ENCODE measurements at places on chromosomes 3 and 15.

DNA sequence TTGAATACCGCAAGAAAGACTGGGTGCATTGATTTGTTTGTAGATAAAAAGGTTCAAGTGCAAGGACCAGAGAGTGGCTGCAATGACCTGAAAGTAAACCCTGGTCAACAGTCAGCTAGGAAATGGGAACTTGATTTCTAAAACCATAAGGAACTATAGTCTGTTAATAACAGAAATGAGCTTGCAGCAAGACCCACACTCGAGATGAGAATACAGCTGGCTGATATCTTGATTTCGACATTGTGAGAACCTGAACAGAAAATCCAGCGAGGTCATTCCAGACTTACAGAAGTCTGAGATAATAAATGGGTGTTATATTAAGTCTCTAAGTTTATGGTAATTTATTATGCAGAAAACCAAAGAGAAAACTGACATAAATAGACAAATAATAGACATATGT, 177.3 kb downstream of the NFKBIZ start:
- DNase-seq = no peak

- no peak for DNase-seq
Measured at GRCh38 chr3:21226086-21226485, 524.9 kb downstream of the ZNF385D start.

DNA sequence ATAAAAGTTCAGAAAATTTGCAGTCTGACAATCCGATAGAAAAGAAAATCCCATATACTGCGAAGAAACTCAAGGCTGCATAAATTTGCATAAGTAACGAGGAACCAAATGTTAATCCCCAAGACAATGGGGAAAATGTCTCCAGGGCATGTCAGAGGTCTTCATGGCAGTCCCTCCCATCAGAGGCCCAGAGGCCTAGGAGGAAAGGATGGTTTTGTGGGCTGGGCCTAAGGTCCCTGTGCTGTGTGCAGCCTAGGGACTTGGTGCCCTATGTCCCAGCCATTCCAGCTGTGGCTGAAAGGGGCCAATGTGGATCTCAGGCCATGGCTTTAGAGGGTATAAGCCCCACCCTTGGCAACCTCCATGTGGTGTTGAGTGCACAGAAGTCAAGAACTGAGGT, 21.3 kb upstream of the CCR4 start:
- DNase-seq = no peak

GRCh38 chr3:66021731-66022131, 17.0 kb downstream of the MAGI1 start:
- peak; percentile 4 for DNase-seq

DNA sequence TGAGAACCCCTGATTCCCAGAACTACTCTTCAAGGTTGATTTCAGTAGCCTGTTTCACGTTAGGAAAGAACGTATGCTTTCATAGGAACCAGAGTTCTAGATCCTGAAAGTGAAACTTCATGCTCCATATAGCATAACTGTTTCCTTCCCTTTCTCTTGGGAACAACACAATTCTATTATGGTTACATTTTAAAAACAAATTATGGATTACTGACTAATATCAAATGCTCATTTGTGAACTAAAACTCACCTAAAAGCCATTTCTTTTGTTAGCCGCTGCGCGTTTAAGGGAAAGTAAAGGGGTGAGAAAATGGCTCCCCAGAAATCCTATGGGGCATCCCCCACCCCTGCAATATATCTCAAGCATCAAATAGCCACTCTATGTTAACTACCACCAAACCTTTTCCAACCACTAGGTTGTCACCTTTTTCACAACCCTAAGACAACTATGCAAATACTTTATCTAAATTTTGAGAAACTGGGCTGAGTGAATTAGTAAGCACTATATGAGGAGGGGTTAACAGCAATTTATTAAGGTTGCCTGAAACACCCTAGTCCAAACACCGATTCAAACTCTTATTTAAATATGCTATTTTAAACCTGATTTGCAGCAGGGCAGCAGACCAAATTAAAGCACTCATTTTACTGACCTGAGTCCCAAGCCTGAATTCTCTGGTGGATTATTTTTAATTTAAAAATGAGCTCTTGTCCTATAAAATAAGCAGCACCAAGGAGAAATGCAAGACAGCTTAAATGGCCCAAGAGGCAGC, 2.4 kb downstream of the SIAH2 start:
- no peak for DNase-seq

DNA sequence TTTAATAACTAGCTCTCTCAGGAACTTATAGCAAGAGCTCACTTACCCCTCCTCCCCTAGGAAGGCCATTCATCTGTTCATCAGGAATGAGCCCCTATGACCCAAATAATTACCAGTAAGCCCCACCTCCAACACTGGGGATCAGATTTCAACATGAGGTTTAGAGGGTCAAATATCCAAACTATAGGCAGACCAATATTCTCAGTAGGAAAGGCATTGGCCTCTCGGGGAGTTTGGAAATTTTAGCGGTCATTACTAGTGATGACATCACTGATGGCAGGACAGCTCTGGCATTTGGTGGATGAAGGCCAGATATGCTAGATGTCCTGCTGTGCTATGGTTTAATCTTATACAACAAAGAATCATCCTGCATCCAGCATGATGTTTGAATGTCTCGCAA, 15.2 kb upstream of the CD47 start:
- peak; percentile 25 for DNase-seq

- DNase-seq = no peak
Measured at GRCh38 chr3:114642951-114643741, 349.3 kb downstream of the TIGIT start.

DNA sequence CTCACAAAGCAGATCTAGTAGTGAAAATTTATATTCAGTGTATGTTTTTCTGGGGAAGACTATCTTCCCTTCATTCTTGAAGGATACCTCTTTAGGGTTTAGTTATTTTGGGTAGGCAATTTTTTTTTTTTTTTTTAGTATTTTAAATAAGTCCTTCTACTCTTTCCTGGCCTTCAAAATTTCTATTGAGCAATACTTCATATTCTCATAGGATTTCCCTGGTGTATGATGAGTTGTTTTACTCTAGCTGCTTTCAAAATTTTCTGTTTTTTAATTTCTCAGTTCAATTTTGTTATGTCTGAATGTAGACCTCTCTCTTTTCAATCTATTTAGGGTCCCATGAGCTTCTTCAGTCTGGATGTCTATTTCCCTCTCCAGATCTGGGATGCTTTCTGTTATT, 74.3 kb upstream of the PLSCR4 start:
- no peak for DNase-seq

- no peak for DNase-seq
Measured at GRCh38 chr3:170869645-170870593, at the start of gene RPL22L1. Gene RPL22L1 (minus strand): TSS chr3:170870195. CDS start chr3:170870167, 28 bp downstream.

DNA sequence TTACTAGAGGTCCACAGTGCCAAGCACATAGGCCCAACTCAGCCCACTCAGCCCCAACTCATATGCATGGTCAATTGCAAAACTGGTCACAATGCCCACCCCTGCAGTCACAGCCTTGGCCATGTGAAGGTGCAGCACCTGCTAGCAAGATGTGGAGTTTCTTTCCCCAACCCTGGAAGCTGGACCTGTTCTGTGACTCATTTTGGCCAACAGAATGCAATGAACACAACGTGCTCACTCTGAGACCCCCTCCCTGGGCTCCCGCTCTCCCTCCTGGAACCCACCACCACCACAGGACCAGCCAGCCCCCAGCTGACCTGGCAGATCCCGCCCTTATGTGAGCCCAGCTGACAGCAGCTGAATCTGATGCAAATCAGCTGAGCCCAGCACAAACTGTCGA, 34.4 kb downstream of the ALDH1L1 start:
- no peak for DNase-seq

- DNase-seq = no peak
Measured at GRCh38 chr15:49750553-49750952, 129.7 kb downstream of the DTWD1 start.

GRCh38 chr3:102163039-102163817, 271.6 kb upstream of the ZPLD1 start:
- DNase-seq = no peak

- DNase-seq = no peak
Measured at GRCh38 chr3:136022529-136023263, 57.2 kb downstream of the PPP2R3A start.

- DNase-seq = no peak
Measured at GRCh38 chr15:44909423-44909822, 47.1 kb upstream of the TERB2 start.

- no peak for DNase-seq
Measured at GRCh38 chr15:29687204-29687815, 135.0 kb downstream of the TJP1 start.

DNA sequence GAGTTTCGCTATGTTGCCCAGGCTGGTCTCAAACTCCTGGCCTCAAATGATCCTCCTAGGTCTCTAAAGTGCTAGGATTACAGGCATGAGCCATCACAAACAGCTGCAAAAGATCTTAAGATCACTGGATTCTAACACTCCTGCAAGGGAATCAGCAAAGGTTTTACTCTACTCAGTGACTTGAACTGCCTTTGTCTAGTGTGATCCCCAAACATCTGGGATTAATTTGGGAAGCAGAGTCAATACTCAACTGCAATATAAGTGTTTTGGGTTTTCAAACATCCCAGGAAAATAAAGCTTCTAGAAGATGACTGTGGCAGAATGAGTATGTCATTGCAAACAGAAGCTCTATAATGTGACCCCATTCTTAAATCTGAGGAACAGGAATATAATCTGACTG, 7.2 kb downstream of the SPG21 start:
- no peak for DNase-seq

DNA sequence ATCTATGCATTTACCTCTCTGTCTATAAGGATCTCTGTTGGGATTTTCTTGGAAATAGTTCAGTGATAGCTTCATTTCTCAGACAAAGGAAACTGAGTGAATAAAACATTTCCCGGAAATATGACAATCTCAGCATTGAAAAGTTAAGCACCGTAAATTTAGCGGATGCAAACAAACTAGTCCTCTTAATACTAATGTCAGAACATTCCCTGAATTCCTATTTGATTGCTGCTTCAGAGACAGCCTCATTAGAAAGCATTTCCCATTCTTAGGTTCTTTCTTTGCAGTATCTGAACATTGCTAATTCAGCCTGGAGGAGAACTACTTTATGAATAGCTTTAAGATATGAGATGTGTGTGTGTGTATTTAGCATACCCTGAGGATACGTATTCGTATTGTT, 101.3 kb downstream of the NR2F2 start:
- no peak for DNase-seq

GRCh38 chr3:87796843-87797185, 262.0 kb downstream of the CGGBP1 start:
- DNase-seq = no peak

DNA sequence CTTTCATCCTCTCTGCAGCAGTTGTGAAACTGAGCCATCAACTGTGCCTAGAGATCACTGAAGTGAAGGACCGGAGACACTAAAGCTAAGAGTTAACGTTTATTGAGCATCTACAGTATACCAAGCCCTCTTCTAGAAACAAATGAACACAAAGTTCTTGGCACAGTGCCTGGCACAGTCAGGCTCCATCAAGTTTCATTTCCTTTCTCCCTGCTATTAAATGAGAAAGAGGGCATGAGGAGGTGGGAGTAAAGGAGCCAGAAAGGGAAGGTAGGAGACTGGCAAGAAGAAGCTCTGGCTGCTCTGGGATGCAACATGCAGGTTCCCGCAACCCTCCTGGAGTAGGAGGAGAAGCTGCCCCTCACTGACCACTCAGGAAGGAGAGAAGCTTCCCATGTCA, 30.6 kb downstream of the CYP19A1 start:
- no peak for DNase-seq

- DNase-seq = no peak
Measured at GRCh38 chr3:60421749-60422446, 829.4 kb downstream of the FHIT start.

- DNase-seq = no peak
Measured at GRCh38 chr15:59378855-59379254, 6.2 kb upstream of the MYO1E start.

- no peak for DNase-seq
Measured at GRCh38 chr3:134885877-134886621, 91.0 kb downstream of the EPHB1 start.
